ENCODE measurements at places on chromosomes 2 and 18.

DNA sequence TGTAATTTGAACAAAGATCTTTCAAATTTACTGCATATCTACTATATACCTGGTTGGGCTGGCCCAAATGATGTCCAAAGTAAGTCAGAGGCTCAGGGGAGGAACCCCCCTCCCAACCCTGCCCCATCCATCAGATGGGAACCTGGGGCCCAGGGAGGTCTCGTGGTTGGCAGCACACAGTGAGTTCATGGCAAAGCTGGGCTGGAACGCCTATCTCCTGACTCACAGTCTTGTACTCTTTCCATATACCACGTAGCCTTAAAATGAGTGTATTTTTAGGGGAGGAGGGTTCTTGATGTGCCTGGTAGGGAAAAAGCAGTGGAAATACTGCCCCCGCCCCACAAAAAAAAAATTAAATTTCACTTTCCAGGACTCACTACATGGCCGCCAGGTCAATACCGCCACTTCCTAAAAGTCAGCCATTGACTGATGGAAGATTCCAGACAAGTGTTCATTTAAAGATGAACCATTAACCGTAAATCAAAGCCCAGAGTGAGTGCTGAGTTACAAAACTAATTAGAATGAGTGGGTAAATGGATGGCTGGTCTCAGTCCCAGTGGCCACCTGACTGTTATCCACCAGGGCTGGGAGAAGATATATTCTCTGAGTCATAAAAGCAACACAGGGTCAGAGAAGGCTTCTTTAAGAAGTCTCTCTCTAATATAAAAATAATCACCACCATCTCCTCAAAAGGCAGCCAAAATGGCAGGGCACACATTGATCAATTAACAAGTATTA lies 80.5 kb downstream of the ZBTB7C start:
- DNase-seq, result peak; percentile 29

GRCh38 chr18:10340821-10341220 lies 113.6 kb upstream of the APCDD1 start:
- DNase-seq, result no peak

GRCh38 chr2:37085731-37086147 lies 1.4 kb downstream of the GPATCH11 start:
- peak; percentile 94 for DNase-seq

DNA sequence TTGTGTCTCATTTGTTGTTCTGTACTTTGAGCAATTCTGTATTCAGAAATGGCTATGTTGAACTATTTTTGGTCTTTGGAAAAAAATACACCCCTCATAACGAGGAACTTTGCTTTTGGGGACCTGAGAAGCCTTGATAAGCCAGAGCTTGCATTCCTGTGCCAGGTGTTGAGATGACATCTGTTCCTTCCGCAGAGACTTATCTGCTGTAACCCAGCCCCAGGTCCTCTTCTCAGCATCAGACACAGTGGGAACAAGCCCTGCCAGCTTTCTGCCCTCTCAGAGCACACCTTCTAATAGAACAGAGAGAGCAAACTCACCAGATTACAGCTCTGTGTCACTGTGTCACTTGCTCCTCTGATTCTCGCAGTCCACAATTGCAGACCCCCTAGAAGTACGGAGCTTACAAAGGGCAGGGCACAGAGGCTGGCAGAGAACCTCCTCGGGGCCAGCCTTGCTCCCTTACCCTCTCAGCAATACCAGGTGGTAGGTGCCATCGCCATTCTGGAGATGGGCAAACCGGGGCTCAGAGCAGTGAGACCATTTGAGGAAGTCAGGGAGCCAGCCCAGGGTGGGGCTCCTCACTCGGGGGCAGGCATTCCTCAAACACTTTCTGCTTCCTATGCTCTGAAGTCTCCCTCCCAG lies 97.4 kb downstream of the DDX1 start:
- DNase-seq, result no peak

DNA sequence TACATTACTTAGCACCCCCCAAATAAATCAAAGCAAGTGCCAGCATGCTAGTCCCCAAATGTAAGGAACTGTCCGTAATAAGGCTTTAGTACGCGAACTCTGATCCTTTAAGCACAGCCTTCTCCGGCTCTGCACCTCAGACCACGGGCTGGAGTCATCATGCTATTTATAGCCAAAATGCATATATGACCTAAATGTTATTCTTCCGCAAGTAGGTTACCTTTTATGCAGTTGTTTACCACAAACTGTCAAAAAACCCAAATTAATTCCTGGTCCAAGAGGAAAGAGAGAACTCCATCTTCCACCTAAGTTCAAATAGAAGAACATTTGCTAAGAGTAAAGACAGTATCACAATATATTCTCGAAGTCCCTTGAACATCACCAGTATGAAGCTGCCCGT lies 42.7 kb downstream of the ZNF516 start:
- DNase-seq, result peak; percentile 54

All from HFFc6 (cell line).